ENCODE measurements at places on chromosomes 6 and 20.

GRCh38 chr6:100296810-100297544 lies 167.7 kb downstream of the SIM1 start:
- no peak for DNase-seq

- DNase-seq = no peak
These were observed 104.2 kb downstream of the NCOA3 start for GRCh38 chr20:47605673-47606413.

DNA sequence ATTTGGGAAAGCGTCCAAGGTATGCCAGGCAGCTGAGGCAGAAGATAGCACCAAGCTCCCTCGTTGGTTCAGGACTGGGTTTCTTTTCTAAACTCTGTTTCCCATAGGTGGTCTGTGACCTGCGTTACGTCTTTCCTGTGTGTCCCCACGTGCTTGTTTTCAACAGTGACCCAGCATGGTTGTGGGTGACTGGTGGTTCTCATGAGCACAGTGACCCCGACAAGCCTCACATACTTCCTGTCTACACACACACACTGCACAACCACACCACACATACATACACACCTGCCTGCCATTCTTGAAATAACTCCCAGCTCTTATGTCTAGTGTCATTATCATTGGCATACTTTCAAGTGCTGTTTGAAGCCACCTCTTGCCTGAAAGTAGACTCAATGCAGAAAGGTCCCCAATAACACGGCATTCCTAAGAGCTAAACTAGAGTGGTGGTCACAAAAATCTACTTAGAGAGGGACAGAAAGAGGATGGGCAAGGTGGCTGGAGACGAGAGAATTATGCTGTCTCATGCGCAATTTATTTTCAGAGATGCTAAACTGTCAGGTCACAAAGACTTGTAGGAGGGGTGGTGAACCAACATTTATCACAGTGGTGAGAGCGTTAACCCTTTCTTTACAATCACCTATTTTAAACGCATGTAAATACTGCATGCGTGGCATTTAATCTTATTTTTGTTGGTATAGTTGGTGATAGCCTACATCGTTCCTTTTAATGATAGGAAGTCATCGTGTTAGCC lies 66.7 kb downstream of the GCNT2 start:
- DNase-seq = no peak

DNA sequence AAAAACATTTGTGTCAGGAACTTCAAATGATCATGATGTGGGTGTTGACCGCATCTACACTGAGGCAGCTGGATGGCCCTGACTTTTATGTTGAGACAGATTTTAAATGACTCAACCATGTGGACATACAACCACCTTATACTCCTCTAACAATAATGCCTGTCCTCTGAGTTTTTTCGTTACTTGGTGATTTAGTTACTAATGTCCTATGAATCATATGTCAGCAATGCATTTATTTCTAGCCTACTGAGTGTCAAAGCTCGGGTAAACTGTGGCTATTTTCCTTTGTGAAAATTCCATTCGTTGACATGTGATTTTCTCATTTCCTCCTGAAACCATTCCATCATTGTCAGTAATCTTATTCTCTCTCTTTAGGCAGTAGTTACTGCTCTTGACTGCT lies 38.9 kb upstream of the NKX2-4 start:
- no peak for DNase-seq

DNA sequence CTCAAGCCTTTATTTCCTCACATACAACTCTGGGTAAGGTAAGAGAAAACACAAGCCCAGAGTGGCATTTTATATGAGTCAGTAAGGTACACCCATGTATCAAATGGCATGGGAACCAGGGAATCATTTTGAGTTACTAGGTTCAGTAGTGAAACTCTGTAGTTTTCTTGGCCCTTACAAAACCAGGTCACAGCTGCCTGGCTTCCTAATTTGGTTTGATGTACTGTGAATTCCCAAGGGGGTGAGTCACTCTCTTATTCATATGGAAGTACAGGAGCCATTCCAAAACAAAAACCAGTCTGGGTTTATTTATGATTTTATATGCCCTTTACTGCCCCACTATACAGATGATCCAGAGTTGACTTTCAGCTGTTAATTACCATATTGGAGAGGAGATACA lies 70.7 kb downstream of the PDE7B start:
- no peak for DNase-seq

DNA sequence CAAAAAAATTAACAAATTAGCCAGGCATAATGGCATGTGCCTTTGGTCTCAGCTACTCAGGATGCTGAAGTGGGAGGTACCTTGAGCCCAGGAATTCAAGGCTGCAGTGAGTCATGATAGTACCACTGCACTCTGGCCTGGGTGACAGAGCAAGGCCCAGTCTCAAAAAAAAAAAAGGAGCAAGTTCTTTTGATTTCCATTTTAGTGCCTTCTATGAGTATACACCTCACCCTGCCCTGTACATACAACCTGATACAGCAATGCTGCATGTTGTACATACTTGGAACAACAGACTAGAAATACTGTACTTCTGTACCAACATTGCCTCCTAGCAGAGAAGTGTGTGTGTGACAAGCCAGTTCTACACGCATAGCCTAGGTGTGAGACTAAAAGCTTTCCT lies 97.3 kb upstream of the CARMIL1 start:
- DNase-seq = no peak

- DNase-seq = no peak
These were observed 10.6 kb upstream of the PROKR2 start for GRCh38 chr20:5327356-5327755.

- no peak for DNase-seq
These were observed 21.8 kb downstream of the HMGCLL1 start for GRCh38 chr6:55557146-55557545.

DNA sequence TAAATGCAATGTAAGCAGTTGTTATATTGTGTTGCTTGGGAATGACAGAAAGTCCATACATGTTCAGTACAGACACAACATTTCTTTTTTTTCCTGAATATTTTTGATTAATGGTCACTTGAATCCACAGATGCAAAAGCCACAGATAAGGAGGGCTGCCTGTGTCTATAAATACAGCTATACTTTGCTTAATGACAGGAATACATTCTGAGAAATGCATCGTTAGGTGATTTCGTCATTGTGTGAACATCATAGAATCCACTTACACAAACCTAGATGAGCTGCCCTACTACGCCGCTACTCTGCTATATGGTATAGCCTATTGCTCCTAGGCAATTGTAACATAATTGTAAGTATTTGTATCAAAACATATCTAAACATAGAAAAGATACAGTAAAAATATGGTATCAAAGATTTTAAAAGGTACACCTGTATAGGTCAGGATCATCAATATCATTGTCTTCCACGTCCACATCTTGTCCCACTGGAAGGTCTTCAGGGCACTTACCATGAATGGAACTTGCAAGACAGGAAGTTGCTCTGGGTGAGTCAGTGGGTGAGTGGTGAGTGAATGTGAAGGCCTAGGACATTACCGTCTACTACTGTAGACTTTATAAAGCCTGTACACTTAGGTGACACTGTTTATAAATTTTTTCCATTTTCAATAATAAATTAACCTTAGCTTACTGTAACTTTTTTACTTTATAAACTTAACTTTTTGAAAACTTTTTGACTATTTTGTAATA lies 27.9 kb upstream of the POPDC3 start:
- no peak for DNase-seq

DNA sequence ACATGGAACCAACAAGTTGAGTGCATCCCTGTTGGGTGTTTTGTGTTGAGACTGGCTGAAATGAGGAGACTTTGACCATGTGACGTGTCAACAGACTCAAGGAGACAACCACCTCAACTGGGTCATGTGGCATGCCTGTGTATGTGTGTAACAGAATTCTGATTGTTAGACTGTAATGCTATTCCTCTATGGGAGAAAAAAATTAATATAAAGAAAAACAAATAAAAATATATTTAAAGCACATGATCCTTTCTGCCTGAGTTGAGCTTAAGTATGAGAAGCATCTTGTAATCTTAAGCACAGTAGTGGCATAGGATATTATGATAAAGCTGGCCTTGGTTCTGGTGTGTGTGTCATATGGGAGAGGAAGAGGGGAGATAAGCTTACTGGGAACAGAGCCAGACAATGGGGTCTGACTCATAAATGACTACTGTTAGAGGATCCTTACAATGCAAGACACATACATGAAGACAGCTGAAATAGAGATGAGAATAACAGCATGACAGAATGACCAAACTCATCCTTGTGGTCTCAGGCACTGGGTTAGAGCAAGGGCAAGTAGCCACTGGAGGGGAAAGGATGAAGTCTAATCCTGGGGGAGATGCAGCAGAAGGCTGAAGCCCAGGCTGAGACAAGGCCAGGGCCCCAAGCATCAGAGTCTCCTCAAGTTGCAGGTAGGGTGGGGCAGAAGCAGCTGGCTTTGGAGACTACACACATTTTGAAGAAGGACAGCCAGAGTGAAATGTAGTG lies 9.2 kb downstream of the TP53INP2 start:
- DNase-seq = no peak

DNA sequence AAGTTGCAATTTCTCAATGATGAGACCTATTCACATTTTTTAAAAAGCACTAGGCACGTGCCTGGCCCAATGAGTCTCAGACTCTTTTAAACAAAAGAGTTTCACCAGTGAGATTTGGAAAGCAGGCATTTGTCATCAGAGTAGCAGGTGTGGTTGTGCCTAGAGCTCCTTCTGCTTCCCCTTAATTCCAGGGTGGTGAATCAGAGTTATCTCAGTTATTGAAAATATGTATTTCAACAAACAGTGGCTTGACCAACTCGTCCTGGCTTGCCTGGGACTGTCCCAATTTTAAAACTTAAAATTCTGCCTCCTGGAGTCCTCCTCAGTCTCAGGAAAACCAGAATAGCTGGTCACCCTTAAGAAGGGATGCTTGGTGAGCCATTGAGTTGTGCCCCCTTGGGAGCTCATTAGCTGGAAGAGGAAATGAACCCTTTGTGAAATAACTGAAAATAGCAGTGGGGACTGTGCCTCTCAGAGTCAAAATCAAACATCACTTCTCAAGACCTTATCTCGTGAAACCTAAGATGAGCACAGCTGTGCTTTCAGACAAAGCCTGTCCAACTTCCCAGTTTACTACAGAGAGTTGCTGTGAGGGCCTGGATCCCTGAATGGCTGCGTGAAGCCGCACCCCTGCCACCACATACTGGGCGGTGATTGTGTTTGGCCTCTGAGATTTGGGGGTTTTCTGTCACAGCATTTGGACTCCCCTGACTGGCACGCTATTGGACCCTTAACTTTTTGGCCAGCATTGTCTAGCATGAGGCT lies 116.3 kb downstream of the ANKRD60 start:
- no peak for DNase-seq

GRCh38 chr20:52518735-52519134 lies 327.2 kb upstream of the ZFP64 start:
- no peak for DNase-seq
